Epithelial cell of alveolus of lung (primary cell): ENCODE measurements at places on chromosomes 2 and 18. TPM values are rescaled to one million over a fixed set of nuclear protein-coding genes. Genes with fewer than 3 reads are reported as not detected.

Gene TRABD2A
- total RNA-seq, result 5.3 and 16.3 TPM in 2 replicates

Gene SERPINB2
- total RNA-seq, result 1.4 and 19.1 TPM in 2 replicates

Gene GPR39
- total RNA-seq, result 9.1 TPM in 1 of 2 replicates, not detected in the other

Gene AAMP
- 76.4 and 116 TPM in 2 replicates for total RNA-seq

Gene FOSL2
- 42.4 and 67.1 TPM in 2 replicates for total RNA-seq

Gene DNAJC5G
- not detected in 2 replicates for total RNA-seq

Gene DOK6
- total RNA-seq, result 0.65 and 14.9 TPM in 2 replicates

Gene PRPF40A
- total RNA-seq, result 76.6 and 88.3 TPM in 2 replicates

Gene PRKAG3
- 0.40 TPM in 1 of 2 replicates, not detected in the other for total RNA-seq

Gene GRB14
- 1.3 TPM in 1 of 2 replicates, not detected in the other for total RNA-seq
